ENCODE measurements at places on chromosomes 1 and 21. TPM values are rescaled to one million over a fixed set of nuclear protein-coding genes. Genes with fewer than 3 reads are reported as not detected.

AADACL4 gene
- total RNA-seq, result not detected

KRTAP13-2 gene
- not detected for total RNA-seq

RABGGTB gene
- 124 TPM for total RNA-seq

GFI1 gene
- 0.17 TPM for total RNA-seq

KRTAP6-2 gene
- total RNA-seq, result not detected

GLIS1 gene
- 0.21 TPM for total RNA-seq

FAM131C gene
- total RNA-seq, result 0.25 TPM

AIM2 gene
- 2.1 TPM for total RNA-seq

CLDN8 gene
- total RNA-seq, result not detected

DIRAS3 gene
- not detected for total RNA-seq

PIGK gene
- 23.2 TPM for total RNA-seq

DIO1 gene
- total RNA-seq, result not detected

LAMB3 gene
- total RNA-seq, result 0.67 TPM

TNFSF4 gene
- total RNA-seq, result 0.63 TPM

MAST2 gene
- 35.4 TPM for total RNA-seq

LCE1D gene
- not detected for total RNA-seq

CTH gene
- total RNA-seq, result 34.5 TPM

GPR37L1 gene
- total RNA-seq, result 0.13 TPM

S100A16 gene
- total RNA-seq, result 14.9 TPM

KRTAP12-2 gene
- not detected for total RNA-seq

ACTL8 gene
- 0.47 TPM for total RNA-seq
